Breast epithelium (tissue), 4 donors: ENCODE measurements at places on chromosomes 16 and 17. TPM values are rescaled to one million over a fixed set of nuclear protein-coding genes. Genes with fewer than 3 reads are reported as not detected.

The ADCY7 gene
- total RNA-seq: 6.2 TPM

The FBXO39 gene
- total RNA-seq: not detected

The RUNDC3A gene
- 1.6 TPM for total RNA-seq

The SYCE1L gene
- total RNA-seq: 5.1 TPM

The PDE6G gene
- not detected for total RNA-seq

The RNF167 gene
- 49.0 TPM for total RNA-seq

DNA sequence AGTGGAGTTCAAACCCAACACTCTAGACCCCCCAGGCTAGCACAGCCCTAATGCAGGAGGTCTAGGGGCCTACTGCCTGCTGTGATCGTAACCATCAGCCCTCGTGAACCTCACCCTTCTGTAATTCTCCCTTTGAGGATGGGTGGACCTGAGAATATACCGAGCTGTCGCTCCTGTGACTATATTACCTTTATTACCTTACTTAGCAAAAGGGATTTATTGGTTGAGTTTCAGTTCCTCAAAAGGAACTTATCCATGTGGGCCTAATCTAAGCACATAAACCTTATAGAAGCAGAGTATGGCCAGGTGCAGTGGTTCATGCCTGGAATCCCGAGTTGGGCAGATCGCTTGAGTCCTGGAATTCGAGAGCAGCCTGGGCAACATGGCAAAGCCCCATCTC, 19.2 kb upstream of the EMP2 start:
- DNase-seq: no peak
- H3K27me3 ChIP-seq: no peaks in the 10 kb centered on the region
- H3K36me3 ChIP-seq: no peaks in the 10 kb centered on the region
- H3K4me1 ChIP-seq: no peaks in the 10 kb centered on the region
- no peak overlapping the region for H3K27ac ChIP-seq

DNA sequence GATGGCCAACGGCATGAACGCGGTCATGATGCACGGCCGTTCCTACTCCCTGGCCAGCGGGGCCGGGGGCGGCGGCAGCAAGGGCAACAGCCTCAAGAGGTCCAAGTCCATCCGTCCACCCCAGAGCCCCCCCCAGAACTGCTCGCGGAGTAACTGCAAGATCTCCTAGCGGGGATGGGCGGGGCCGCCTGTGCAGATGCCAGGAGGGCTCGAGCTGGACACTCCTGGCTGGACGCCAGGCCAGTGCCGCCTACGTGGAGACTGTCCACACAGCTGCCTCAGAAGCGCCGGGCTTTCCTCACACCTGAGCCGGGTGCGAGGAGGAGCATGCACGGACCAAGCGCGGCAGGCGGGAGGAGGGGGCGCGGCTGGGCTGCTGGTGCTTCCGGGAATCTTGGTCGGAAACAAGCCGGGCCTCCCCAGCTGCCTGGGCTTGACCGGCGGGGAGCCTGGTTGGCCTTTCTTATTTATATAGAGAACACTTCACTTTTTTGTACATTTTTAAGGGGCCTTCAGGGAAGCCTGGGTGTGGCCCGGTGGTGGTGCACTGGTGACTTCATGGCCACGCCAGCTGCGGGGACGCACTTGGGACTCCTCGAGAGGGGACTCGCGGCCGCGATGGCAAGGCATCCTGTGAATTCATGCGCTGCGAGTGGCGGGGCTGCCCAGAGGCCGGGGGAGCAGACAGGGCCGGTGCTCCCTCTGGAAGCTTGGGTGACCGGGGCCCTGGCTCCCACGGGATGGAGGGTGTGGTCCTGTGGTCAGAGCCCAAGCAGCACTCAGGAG, 3.1 kb upstream of the WFIKKN1 start:
- no peak overlapping the region for H3K27ac ChIP-seq
- no peak overlapping the region for H3K4me3 ChIP-seq
- H3K36me3 ChIP-seq: no peaks in the 10 kb centered on the region
- H3K4me1 ChIP-seq: peaks cover 16% of the 10 kb centered on the region

DNA sequence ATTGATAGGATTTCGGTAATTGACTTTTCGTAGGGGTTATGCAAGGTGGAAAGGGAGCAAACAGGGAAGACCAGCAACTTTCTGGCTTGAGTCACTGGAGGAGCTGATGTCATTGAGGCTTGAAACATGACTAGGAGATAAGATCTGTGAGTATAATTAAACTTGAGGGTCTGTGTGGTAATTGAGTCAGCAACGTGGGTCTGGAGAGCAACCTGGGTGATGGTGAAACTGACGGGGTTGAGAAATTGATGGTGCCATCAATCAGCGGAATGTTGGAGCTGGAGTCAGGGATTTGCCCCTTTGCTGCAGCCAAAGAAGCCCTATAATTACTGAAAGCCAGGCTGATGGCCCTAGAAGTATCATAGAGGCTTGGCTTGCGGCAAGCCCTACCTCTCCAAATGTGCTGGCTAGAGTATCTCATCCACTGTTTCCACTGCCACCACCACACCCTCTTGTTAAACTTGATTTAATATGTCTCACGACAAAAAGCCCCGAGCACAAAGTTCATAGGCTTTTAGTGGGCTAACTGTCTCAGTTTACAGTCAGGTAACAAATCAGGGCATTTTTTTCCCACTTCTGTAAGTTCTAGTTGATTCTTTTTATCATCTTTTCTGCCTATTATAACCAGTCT, 186.9 kb upstream of the ELAC2 start:
- no peak overlapping the region for H3K27ac ChIP-seq
- H3K4me1 ChIP-seq: no peaks in the 10 kb centered on the region
- H3K27me3 ChIP-seq: no peaks in the 10 kb centered on the region
- no peak for DNase-seq
- no peaks in the 10 kb centered on the region for H3K36me3 ChIP-seq

DNA sequence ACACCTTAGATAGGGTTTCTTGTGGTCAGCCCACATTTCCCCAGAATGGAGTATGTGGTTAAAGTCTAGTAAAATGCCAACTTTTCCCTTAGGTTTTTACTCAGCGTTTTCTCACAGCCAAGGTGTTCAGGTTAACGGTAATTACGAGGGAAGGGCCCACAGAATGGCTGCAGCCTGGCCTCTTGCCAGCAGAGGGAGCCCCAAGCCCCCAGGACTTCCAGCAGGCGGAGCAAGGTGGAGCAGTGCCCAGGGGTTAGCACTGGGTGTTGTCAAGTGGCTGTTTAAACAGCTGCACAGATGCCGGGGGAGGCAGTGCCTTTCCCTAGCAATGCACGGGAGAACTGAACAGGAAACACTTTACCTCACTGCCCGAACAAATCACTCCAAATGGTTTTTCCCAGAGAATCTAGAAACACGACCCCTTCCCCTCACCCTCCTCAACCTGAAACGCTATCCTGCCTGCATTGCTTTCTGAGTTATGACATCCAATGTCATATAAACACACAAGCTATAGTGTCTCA, 6.6 kb downstream of the PHB1 start:
- H3K4me1 ChIP-seq: peaks cover 5% of the 10 kb centered on the region
- DNase-seq: peak; percentile 57
- peaks cover 8% of the 10 kb centered on the region for H3K36me3 ChIP-seq

DNA sequence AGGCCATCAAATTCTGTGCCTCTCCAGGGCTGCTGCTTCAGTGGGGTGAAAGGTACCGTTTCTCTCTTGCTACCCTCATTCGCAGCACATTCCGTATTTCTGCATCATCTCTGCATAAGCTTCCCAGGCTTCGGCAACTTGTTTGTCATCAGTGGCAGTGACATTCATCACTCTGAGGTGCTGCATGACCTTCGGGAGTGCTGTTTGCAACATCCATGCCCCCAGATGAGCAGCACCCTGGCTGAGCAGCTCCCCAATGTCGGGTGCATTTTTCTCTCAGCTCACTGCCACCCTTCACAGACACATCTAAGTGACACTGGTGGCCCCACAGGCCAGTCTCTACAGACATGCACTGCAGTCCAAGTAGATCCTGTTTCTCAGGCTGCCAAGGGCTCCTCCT, 3.8 kb downstream of the CREBBP start:
- H3K4me1 ChIP-seq: peaks cover 7% of the 10 kb centered on the region
- H3K27me3 ChIP-seq: no peaks in the 10 kb centered on the region
- H3K4me3 ChIP-seq: peak overlapping the region; percentile 18

GRCh38 chr16:80100186-80100585, 440.6 kb upstream of the DYNLRB2 start:
- no peak overlapping the region for H3K27ac ChIP-seq
- no peaks in the 10 kb centered on the region for H3K27me3 ChIP-seq
- DNase-seq: no peak

DNA sequence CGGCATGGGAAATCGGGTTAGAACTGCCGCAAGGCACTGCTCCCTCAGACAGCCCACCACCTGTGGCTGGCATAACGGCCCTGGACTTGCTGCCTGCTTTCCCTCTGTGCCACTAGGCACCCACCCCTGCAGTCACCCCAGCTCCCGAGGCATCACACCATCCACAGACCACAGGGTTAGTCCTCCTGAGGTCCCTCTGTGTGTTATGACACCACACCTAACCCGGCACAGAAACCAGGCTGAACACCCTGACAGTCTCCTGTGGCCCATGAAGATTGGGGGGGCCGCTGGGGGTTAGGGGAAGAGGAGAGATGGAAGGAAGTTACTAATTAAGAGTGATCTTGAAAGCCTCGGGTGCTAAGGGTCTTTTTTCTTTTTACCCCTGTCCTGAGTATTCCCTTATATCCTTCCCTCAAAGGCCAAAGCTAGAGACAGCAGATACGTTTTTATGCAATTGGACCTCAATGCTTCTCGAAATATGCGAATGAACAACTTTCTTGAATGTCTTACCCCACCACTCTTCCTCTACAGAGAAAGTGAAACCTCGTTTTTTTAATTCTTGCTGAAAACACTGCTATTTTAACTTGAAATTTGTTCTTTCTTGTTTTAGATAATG, 7.0 kb downstream of the CYTH1 start:
- H3K4me3 ChIP-seq: peak overlapping the region; percentile 43
- H3K4me1 ChIP-seq: no peaks in the 10 kb centered on the region
- no peaks in the 10 kb centered on the region for H3K36me3 ChIP-seq
- H3K27ac ChIP-seq: peak overlapping the region; percentile 59
- H3K27me3 ChIP-seq: no peaks in the 10 kb centered on the region

- no peak for DNase-seq
- H3K27me3 ChIP-seq: no peaks in the 10 kb centered on the region
- peak overlapping the region; percentile 91 for H3K27ac ChIP-seq
- H3K36me3 ChIP-seq: peaks cover 6% of the 10 kb centered on the region
These were observed 858 bp upstream of the TELO2 start for GRCh38 chr16:1492082-1492922.

DNA sequence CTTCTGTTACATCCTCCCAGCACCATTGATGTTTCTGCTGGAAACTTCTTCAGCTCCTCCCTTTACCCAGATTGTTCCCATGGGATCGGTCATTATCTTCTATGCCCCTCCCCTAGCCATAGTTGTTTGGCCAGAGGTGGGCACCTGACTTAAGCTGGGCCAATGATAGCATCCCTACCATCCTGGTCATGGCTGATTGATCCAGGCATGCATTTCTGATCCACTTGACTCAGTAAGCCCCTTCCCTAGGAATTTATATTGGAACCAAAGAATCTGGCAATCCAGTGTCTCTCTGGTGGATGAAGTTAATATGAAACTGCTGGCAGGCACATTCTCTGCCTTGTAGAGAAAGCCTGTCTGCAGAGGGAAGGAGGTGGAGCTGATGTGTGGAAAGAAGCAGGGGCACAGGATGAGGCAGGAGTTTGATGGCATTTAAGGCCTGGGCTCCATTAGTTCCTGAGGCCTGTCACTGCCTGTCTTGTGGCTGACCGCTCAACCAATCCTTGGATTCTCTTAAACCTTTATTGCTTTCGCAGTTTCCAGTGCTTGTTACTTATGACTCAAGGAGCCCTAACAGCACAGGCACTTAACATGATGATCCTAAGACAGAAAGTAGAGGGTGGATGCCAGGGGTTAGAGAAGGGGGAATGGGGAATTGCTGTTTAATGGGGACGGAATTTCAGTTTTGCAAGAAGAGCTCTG, 152.4 kb downstream of the ABCC12 start:
- H3K4me3 ChIP-seq: no peak overlapping the region
- H3K4me1 ChIP-seq: no peaks in the 10 kb centered on the region
- H3K27me3 ChIP-seq: no peaks in the 10 kb centered on the region
- no peak for DNase-seq
- no peaks in the 10 kb centered on the region for H3K36me3 ChIP-seq

DNA sequence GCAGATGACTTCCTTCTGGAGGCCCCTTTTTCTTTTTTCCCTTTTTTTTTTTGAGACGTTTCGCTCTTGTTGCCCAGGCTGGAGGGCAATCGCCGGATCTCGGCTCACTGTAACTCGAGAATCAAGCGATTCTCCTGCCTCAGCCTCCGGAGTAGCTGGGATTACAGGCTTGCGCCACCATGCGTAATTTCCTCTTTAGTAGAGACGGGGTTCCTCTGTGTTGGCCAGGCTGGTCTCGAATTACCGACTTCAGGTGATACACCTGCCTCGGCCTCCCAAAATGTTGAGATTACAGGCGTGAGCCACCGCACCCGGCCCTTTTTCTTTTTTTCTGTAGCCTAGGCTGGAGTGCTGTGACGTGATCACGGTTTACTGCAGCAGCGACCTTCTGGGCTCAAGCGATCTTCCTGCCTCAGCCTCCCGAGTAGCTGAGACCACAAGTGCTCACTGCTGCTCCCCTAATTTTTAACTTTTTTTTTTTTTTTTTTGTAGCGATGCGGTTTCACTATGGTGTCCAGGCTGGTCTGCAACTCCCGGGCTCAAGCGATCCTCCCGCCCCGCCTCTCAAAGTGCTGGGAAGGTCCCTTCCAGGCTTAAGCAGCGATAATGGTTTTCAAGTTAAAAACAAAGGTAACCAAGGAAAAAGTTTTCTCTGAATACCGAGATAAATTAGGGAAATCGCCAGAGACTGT, 956 bp upstream of the IST1 start:
- peak; percentile 57 for DNase-seq
- H3K36me3 ChIP-seq: no peaks in the 10 kb centered on the region
- H3K27me3 ChIP-seq: no peaks in the 10 kb centered on the region
- H3K4me1 ChIP-seq: no peaks in the 10 kb centered on the region

- no peak for DNase-seq
- H3K36me3 ChIP-seq: peaks cover 8% of the 10 kb centered on the region
- no peaks in the 10 kb centered on the region for H3K27me3 ChIP-seq
- H3K4me1 ChIP-seq: no peaks in the 10 kb centered on the region
- peak overlapping the region; percentile 46 for H3K4me3 ChIP-seq
These were observed 15.0 kb downstream of the TBKBP1 start for GRCh38 chr17:47708864-47709541.

GRCh38 chr17:65324611-65325342, 187.6 kb downstream of the RGS9 start:
- no peaks in the 10 kb centered on the region for H3K4me1 ChIP-seq
- H3K27me3 ChIP-seq: no peaks in the 10 kb centered on the region
- H3K27ac ChIP-seq: peak overlapping the region; percentile 30
- H3K36me3 ChIP-seq: no peaks in the 10 kb centered on the region
- DNase-seq: peak; percentile 21
- H3K4me3 ChIP-seq: no peak overlapping the region

GRCh38 chr16:27793249-27793622, 243.3 kb downstream of the KATNIP start:
- H3K27me3 ChIP-seq: no peaks in the 10 kb centered on the region
- no peaks in the 10 kb centered on the region for H3K36me3 ChIP-seq
- DNase-seq: no peak
- no peak overlapping the region for H3K4me3 ChIP-seq

DNA sequence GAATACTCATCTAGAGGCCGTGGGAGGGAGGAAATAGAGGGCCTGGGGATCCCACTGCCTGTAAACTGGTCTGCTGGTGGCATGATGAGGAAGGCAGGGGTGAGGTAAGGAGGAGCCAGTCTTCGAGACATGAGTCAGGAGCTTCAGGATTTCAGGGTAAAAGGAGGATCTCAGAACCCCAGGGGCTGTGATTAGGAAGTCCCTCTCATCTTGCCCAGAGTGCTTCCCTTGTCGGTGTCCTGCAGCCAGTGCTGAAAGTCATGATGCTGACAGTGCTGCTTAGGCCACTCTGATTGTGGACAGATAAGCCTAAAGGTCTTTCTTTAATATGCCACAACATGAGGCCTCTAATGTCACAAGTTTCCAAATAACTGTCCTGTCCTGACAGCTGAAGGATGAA, 29.6 kb downstream of the COG4 start:
- no peak for DNase-seq
- H3K27ac ChIP-seq: no peak overlapping the region
- no peak overlapping the region for H3K4me3 ChIP-seq
- H3K4me1 ChIP-seq: no peaks in the 10 kb centered on the region
- H3K36me3 ChIP-seq: no peaks in the 10 kb centered on the region
- H3K27me3 ChIP-seq: no peaks in the 10 kb centered on the region
